ENCODE measurements at places on chromosomes 5 and 9.

- no peak for DNase-seq
Measured at GRCh38 chr5:172377856-172378255, 76.5 kb downstream of the SH3PXD2B start.

- peak; percentile 49 for DNase-seq
Measured at GRCh38 chr9:97954550-97954989, 16.6 kb upstream of the HEMGN start.

DNA sequence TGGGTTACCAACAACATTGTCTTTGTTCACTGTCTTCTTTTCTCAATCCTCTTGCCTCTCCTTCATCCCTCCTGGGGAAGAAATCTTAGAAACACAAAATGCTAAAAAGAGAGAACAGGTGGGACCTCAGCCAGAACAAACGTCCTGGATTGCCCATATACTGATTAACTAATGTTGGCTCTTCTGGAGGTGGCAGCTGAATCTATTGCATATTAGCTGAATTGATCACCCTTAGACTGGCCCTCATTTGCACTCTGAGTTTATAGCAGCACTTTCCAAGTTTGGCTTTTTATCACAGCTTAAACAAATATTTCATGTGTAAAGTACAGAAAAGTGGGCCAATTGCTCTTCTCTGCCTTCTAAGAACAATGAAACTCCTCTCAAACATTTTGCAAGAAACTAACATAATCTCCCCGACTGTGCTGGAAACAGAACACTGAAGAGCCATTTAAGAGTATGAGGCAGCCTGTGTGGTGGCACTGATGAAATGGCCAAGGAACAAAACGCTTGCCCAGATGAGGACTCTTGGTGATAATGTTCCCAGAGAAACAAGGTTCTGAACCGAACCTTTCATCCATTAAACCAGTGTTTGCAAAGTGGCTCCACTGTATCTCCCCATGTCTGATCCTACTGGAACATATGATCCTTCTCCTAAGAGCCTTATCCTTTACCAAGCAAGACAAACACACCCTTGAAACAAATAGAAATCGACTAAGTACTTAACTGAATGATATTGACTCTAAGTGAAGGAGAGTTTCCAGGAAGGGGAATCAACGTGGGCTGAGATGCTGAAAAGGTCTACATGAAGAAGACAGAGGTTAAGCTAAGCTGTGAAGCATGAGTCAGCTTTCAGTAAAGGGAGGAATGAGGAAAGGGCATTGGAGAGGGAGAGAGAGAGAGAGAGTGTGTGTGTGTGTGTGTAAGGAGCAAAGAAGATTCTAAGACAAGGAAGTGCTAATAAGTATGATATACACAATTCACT, 83.2 kb upstream of the LIFR start:
- DNase-seq, result no peak

DNA sequence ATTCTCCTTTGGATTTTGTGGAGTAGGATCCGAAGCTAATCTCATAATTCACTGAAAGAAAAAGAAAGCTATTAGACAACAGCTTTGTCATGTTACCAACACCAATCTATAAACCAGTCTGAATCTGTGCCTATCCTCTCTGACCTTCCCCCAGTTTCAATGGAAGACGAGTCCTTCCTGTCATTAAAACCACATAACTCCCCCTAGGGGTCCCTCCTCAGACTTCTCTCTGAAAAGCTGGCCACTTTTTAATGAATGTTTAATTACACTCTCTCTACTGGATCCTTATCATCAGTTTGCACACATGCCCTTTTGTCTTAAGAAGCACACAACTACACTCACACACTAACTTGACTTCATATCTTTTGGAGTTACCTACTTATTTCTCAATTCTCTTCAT, 98.0 kb upstream of the TSLP start:
- no peak for DNase-seq

DNA sequence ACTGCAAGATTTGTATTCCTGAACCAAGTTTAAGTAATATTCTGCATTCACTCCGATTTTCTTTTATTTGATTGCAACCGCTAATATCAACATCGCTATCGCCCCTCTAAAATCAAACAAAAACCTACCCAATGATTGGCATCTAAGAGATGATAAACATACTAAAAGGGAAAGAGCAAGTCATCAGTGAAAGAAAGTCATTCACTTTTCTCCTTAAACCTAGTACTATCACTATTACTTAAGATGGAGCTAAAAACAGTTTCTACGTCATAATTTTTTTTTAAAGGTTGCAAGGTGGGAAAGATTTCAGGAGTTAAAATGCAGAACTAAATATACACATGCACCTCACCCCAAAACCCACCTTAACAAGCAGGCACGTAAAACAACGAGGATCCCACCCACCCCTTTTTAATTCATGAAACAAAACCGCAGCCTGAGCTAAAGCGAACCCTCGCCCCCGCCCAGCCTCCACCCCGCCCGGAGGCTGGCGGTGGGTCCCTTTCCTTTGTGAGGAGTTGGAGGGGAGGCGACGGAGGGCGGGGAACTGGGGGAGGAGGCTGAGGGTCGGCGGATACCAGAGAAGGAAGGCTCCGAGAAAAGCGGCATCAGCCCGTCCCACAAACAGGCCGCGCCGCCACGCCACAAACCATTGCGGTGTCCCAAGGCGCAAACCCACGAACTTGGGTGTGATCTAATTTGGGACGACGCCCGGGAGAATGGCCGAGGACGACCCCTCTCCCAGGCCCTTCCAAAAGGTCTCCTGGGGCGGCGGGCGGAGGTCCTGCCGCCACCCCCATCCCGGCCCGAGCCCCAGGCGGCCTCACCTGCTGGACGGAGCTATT, 861 bp downstream of the UBQLN1 start:
- DNase-seq, result peak; percentile 49

DNA sequence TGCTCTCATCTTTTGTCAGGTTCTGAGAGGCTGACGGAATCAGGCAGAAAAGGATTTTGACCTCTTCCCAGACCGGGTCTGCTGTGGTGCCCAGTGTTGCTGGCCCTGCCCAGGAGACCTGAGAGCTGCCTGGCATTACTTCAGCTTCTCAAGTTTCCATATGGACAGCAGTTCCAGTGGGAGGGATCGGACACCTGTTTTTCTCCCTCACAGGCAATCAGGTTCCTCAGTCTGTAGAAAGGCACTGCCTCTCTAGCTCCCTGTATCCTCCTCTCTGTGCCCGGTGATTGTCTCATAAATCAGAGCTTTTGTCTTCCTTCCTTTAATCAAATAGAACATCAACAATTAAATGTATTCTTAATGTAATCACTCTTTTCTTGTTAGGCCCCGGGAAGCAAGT, 198.7 kb downstream of the SEMA6A start:
- DNase-seq, result no peak

- no peak for DNase-seq
Measured at GRCh38 chr9:130410443-130410842, 34.3 kb upstream of the ASS1 start.

GRCh38 chr5:131459216-131459615, 175.8 kb downstream of the RAPGEF6 start:
- no peak for DNase-seq

GRCh38 chr9:137053944-137054931, at the start of gene ENTPD2:
Gene ENTPD2 (minus strand): TSS chr9:137054061. CDS start chr9:137053997, 64 bp downstream.
- no peak for DNase-seq

GRCh38 chr5:103690676-103691075, 128.1 kb upstream of the NUDT12 start:
- no peak for DNase-seq

DNA sequence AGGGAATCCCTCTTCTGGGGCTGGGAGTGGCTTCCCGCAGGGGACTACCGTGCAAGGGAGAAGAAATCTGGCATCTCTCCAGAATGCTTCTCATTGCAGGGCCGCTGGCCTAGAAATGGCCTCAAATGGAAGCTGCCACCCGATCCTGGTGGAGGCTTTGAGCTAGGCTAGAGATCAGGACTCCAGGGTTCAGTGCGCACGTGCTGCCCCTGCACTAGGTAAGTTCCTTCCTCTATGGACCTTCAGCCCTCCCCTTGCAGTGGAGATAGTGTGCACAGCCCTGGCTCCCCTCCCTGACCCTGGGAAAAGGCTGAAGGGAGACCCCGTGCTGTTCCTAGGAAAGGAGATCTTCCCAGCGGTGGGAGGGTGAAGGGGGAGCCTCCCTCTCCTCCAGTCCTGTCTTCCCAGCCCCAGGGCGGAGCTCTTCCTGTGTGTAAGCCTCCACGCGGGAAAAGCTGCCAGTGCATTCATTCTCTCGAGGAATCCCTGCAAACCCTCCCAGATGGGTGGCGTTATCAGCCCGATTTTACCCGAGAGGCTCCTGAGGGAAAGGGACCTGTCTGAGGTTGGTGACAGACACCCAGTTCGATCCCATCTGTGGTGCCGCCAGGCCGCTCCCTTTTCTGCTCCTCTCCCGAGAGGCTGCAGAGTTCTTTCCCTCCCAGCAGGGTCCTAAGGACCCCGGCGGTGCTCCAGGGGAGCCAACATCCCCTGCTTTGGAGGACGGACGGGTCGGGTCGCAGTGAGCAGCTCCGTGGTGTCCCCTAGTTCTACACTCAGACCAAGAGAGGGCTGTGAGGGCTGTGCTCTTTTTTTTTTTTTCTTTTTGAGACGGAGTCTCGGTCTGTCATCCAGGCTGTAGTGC, 1.4 kb upstream of the CERCAM start:
- DNase-seq, result peak; percentile 56

GRCh38 chr5:158140120-158140731, 281.3 kb upstream of the CLINT1 start:
- DNase-seq, result no peak

- DNase-seq, result no peak
Measured at GRCh38 chr9:123167474-123167873, 100.9 kb downstream of the STRBP start.

GRCh38 chr9:28866951-28867350, 1293.7 kb upstream of the C9orf72 start:
- no peak for DNase-seq

GRCh38 chr9:31210978-31211570, 1173.4 kb upstream of the ACO1 start:
- DNase-seq, result no peak

- no peak for DNase-seq
Measured at GRCh38 chr9:101018467-101018866, 10.1 kb upstream of the PLPPR1 start.

DNA sequence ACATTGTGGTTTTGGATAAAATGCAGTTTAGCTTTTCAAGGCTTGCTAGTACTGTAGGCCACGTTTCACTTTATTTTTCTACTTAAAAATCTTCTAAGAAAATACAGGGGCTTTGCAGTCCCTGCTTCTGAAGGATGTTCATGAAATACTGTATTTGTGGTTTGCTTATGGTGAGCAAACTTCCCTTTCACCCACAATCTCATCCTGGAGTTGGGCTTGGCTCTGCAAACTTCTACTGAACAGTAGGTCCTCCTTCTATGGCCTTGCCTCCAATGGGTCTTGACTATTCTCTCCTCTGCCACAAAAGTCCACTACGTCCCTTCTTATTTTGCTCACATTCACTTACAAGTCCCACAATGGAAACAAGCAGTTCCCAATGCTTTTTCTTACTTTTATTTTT, 502.7 kb upstream of the KLF4 start:
- DNase-seq, result no peak

Measured in ureter (tissue), 1 donor.